ENCODE measurements at places on chromosomes 16 and 17.
A peak's percentile ranks its signal among the peaks of the same experiment; 100 is the strongest.

DNA sequence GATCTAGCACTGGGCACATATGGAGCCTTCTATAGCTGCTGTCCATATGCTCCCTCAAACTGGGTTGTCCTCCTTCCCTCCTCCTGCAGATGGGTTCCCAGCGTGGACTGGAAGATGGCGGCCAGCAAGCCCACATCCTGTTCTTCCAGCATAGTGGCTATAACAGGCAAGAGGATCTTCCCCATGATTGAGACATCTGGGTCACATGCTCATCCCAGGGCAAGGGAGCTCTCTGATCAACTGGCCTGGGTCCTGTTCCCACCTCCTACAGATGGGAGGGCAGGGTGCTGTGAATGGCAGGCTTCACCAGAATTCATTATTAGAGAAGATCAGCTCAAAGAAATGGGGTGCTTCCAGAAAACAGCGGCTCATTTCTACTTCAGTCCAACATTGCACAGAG, 210.2 kb downstream of the PARN start:
- DNase-seq, result no peak

DNA sequence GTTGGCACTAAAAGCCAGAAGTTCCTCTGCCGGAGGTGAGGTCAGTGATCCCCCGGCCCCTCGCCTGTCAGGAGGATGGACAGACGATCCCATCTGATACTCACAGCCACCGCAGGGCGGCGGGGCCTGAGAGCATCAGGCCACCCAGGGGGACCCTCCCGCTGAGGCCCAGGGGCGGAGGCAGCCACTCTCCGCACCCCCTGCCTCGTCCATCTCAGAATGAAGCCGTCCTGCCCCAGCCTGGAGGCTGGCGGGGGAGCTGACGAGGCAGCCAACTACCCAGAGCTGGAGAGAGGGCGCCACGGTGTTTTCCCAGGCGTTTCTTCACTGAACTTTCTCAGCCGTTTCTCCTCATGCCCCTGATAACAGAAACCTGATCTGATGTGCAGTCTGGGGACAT, 22.6 kb downstream of the TPSD1 start:
- DNase-seq, result no peak

GRCh38 chr17:17719199-17719940, 38.1 kb downstream of the RAI1 start:
- no peak for DNase-seq

- peak; percentile 52 for DNase-seq
Measured at GRCh38 chr17:16975744-16976625, 4.1 kb upstream of the TNFRSF13B start.

DNA sequence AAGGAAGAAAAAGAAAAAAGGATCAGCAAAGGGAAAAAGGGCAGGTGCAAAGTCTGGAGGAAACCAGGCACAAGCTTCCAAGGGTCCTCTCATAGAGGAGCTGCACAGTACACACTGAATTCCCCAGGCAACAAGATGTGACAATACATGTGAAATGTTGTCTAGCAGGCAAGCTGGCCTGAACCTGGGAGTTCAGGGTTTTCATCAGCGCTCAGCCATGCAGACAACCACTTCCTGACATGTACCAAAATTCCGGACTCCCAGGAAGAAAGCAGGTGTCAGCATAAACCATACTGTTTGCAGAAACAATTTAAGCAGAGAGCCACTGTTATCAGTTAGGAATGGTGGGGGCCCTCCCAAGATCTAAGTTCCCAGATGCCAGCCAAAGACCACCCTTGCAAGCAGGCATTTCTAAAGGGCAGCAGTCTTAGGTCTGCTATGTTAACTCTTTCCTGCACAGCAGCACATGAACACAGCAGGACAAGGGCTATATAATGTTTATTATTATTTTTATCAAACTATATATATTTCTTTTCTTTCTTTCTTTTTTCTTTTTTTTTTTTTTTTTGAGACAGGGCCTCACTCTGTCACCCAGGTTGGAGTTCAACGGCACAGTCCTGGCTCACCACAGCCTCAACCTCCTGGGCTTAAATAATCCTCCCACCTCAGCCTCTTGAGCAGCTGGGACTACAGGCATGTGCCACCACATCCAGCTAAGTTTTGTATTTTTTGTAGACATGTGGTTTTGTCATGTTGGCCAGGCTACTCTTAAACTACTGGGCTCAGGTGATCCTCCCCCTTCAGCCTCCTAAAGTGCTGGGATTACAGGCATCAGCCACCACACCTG, 10.1 kb downstream of the TK2 start:
- peak; percentile 30 for DNase-seq

DNA sequence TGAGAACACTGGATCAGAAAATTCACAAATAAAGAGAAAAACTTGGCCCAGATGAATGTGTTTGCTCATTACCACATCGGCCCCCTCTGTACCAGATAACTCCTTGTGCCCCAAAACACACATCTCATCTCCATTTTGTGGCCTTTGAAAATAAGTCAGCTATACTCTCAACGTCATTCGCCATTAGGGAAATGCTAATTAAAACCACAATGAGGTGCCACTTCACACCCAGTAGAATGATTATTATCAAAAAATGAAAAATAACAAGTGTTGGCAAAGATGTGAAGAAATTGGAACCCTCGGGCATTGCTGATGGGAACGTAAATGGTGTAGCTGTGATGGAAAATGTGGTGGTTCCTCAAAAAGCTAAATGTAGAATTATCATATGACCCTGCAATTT, 34.6 kb upstream of the AKTIP start:
- DNase-seq, result no peak

DNA sequence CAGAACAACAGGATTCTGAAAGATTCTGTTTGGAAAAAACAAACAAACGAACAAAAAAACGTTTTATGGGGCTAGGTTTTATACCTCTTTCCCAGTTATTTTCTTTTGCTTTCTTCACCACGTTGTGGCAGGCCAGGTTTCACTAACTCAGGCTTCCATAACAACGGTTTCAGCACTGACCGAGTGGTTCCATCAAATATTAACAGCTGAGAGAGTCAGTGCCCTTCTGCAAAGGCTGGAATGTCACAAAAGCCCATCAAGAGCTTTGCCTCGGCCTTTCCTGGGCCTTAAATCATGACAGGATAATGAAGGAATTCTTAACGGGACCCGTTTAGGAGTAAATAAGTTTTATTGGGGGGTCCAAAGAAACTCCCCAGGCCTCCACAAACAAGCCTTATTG, 34.2 kb downstream of the MPHOSPH6 start:
- no peak for DNase-seq

GRCh38 chr16:83586036-83586435, 221.7 kb upstream of the HSBP1 start:
- DNase-seq, result no peak

- no peak for DNase-seq
Measured at GRCh38 chr16:74268372-74268782, 28.2 kb upstream of the PSMD7 start.

GRCh38 chr17:27566671-27567562, 64.1 kb upstream of the LGALS9 start:
- no peak for DNase-seq

DNA sequence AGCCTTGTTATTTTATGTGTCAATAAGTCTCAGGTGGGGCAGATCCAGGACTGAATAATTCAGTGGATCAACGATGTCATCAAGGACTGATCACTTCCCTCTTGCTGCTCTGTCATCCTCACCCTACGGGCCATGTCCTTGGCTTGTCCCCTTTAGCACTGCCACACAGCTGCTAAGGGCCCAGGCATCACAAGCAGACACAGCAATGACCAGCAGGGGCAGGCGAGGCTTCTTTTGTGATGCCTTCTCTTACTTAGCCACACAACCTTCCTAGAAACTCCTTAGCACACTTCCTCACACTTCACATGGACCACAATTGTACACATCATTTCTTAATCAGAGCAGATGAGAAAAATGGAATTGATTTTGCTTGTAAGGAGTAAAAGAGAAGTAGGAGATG, 356.3 kb upstream of the SOX9 start:
- DNase-seq, result peak; percentile 39

DNA sequence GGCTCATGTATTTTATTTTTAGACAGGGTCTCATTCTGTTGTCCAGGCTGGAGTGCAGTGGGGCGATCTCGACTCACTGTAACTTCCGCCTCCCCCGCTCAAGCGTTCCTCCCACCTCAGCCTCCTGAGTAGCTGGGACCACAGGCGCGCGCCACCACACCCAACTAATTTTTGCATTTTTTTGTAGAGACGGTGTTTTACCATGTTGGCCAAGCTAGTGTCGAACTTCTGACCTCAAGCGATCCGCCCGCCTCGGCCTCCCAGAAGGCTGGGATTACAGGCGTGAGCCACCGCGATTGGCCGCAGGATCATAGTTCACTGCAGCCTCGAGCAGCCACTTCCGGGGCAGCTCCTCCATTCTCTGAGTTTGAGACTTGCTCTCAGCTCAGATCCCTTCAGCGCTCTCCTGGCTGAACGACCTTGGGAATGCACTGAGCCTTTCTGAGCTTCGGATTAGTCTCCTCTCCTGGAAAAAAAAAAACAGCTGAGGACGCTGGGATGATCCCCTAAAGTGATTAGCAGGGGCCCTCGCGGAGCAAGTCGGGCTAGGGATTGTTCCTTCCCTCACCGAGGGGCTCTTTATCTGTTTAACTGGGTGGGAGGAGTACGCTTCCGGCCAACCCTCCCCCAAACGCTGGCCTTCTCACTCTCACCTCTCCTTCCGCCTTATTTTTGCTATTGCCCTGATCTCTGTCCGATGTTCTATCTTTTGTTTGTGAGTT, 1.1 kb upstream of the PKMYT1 start:
- no peak for DNase-seq

GRCh38 chr17:16273499-16273898, 56.5 kb downstream of the PIGL start:
- DNase-seq, result no peak

GRCh38 chr16:13109171-13109570, 207.8 kb downstream of the SHISA9 start:
- DNase-seq, result no peak

GRCh38 chr17:41308251-41308917, 725 bp downstream of the KRTAP16-1 start:
- peak; percentile 95 for DNase-seq

GRCh38 chr16:89341697-89342694, 124.5 kb downstream of the ZNF778 start:
- DNase-seq, result no peak
